Activated T-cell treated with anti-CD3 and anti-CD28 coated beads, Interleukin-2, amount 50 U/mL, for 72 hours (primary cell): ENCODE measurements at places on chromosomes 2 and 18. TPM values are rescaled to one million over a fixed set of nuclear protein-coding genes. Genes with fewer than 3 reads are reported as not detected.

Gene POTEI
- not detected for total RNA-seq

- DNase-seq, result peak; percentile 46
Observed at GRCh38 chr18:56532176-56532840, 106.1 kb downstream of the TXNL1 start.

DNA sequence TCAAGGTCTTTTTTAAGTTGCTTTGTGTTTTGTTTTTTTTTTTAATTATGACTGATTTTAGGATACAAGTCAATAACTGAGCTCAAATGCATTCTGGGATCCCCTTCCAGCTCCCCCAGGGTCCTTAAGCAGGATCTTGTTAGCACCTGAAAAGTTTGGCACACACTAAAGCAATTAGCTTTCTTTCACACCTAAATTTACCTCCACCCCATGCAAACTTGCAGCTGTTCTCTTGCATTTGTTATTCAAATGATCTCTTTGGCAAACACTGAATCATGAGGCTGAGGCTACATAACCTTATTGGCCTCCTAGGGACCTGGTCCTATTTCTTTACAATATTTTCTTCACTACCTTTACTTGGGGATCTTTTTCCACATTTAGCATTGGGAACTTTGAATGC lies 2026.1 kb upstream of the CELF4 start:
- no peak for DNase-seq

- DNase-seq, result no peak
Observed at GRCh38 chr2:43317680-43318079, 91.3 kb upstream of the ZFP36L2 start.

Gene MCM6
- 237 TPM for total RNA-seq

GRCh38 chr18:10353791-10354190 lies 100.6 kb upstream of the APCDD1 start:
- no peak for DNase-seq

Gene ANKZF1
- total RNA-seq, result 101 TPM

Gene MAP3K19
- total RNA-seq, result not detected

DNA sequence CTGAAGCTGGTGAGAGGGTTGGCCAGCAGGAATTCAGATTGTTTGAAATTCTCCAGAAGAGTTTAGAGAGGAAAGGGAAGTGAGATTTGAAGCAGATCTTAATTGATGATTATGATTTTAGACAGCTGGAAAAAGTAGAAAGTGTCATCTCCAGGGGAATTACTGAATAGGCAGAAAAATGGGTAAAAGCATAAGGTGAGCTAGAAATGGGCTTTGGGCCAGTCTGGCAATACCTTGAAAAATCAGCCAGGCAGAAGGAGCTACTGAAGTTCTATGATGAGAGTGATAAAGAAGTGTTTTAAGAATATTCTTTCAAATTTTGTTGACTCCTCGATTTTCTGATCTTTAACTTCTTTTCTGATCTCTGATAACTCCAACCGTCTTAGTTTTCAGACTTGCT lies 172.9 kb upstream of the CCDC150 start:
- DNase-seq, result no peak
